Thoracic aorta endothelial cell (primary cell): ENCODE measurements at places on chromosomes 2 and 18. TPM values are rescaled to one million over a fixed set of nuclear protein-coding genes. Genes with fewer than 3 reads are reported as not detected.

The CPS1 gene
- 6.8 and 12.8 TPM in 2 replicates for total RNA-seq

The ST8SIA3 gene
- total RNA-seq, result not detected in 2 replicates

The CRYBA2 gene
- total RNA-seq, result not detected in 2 replicates

The TSPYL6 gene
- total RNA-seq, result not detected in 2 replicates

The ME2 gene
- 112 and 118 TPM in 2 replicates for total RNA-seq

The GRB14 gene
- total RNA-seq, result 10.0 and 19.8 TPM in 2 replicates

The HOXD12 gene
- total RNA-seq, result not detected in 2 replicates

The SP110 gene
- total RNA-seq, result 10.0 and 12.1 TPM in 2 replicates
